ENCODE measurements at places on chromosomes 4 and X. TPM values are rescaled to one million over a fixed set of nuclear protein-coding genes. Genes with fewer than 3 reads are reported as not detected.
A peak's percentile ranks its signal among the peaks of the same experiment; 100 is the strongest.

DNA sequence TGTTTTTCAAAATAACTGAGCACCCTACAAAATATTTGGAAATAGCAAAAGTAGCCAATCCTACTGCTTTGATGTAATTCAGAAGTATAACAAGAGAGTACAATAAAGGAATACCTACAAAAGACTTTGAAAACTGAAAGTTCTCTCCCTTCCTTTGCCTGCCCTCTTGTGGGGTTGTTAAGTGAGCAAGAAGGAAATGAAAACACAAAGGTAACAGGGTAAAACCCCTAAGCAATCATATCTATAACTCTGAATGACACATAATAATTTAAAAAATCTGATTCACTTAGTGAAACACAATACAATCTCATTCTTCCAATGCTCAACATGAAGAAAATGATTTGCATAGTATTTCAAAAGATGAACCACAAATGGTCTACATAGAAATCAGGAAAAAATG lies 98.2 kb downstream of the FRYL start:
- peak overlapping the region; percentile 42 for H3K27ac ChIP-seq
- H3K36me3 ChIP-seq: peaks cover 17% of the 10 kb centered on the region
- DNase-seq: peak; percentile 68
- peaks cover 24% of the 10 kb centered on the region for H3K4me1 ChIP-seq
- H3K27me3 ChIP-seq: no peaks in the 10 kb centered on the region
- no peak overlapping the region for H3K4me3 ChIP-seq

GRCh38 chrX:4909348-4909747 lies 1195.9 kb upstream of the PRKX start:
- no peak overlapping the region for H3K4me3 ChIP-seq
- no peak for DNase-seq
- no peaks in the 10 kb centered on the region for H3K36me3 ChIP-seq
- H3K4me1 ChIP-seq: no peaks in the 10 kb centered on the region
- no peak overlapping the region for H3K27ac ChIP-seq
- H3K27me3 ChIP-seq: no peaks in the 10 kb centered on the region

DNA sequence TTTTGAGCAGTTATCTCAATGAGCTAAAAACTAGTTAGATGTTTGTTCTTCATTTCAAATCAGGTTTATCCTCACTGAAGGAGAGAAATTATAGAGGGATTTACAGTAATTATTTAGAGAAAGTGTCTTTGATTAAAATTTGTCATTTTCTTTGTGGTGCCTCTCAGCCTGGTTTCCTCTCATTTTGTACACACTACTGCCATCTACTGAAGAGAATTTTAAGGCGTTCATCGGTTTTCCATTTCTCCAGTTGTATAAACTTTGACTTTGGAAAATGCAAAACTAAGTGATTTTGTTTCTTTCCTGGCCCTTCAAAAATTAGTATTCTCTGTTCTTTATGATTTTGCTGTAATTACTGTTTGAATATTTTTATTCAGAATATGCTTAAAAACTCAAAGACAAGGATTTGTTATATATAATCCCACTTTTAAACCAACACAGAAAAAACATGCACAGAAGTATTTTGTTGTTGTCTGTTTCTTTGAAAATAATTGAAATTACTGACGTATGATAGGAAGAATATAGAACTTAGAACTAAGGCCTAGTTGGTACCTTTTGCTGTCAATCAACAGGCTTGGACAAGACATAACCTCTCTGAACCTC lies 34.4 kb upstream of the ANXA3 start:
- H3K27ac ChIP-seq: no peak overlapping the region
- no peak for DNase-seq
- H3K4me1 ChIP-seq: peaks cover 2% of the 10 kb centered on the region
- peaks cover 17% of the 10 kb centered on the region for H3K27me3 ChIP-seq
- no peaks in the 10 kb centered on the region for H3K36me3 ChIP-seq
- H3K4me3 ChIP-seq: no peak overlapping the region

DNA sequence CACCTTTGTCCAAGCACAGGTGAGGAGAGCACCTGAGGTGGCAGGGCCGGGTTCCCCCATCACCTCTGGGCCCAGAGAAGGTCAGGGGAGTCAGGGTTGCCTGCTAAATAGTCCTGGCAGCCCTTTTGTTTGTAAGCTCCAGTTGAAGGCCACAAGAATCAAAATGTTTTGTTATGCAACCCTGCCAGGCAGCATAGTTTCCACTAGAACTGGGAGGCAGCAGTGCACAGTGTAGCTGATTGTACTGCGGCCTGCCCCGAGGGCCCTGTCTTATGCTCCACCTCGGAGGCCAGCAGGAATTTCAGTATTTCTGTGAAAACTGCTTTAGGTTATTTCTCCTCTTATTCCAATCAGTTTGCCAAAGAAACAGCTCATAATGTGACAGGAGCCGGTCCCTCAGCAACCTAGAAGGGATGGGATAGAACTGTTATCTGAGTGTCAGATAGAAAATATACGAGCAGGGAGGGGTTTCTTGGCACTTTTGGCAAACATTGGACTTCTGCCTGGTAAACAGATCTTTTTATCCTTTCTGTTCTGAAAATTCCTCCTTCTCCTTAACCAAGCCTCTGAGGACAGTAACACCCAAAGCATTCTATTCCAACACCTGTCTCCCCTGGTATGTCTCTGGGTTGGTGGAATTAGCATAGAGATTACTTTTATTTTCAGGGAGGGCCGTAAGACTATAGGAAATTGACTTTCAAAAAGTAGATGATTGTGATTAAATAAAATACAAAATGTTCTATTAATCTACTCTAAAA lies 93.6 kb downstream of the LNX1 start:
- no peak overlapping the region for H3K27ac ChIP-seq
- no peaks in the 10 kb centered on the region for H3K4me1 ChIP-seq
- no peak for DNase-seq
- H3K27me3 ChIP-seq: no peaks in the 10 kb centered on the region
- H3K36me3 ChIP-seq: no peaks in the 10 kb centered on the region

GRCh38 chr4:48653217-48654014 lies 126.7 kb downstream of the FRYL start:
- H3K27me3 ChIP-seq: no peaks in the 10 kb centered on the region
- H3K4me3 ChIP-seq: peak overlapping the region; percentile 18
- H3K27ac ChIP-seq: no peak overlapping the region
- no peak for DNase-seq
- peaks cover 10% of the 10 kb centered on the region for H3K36me3 ChIP-seq

DNA sequence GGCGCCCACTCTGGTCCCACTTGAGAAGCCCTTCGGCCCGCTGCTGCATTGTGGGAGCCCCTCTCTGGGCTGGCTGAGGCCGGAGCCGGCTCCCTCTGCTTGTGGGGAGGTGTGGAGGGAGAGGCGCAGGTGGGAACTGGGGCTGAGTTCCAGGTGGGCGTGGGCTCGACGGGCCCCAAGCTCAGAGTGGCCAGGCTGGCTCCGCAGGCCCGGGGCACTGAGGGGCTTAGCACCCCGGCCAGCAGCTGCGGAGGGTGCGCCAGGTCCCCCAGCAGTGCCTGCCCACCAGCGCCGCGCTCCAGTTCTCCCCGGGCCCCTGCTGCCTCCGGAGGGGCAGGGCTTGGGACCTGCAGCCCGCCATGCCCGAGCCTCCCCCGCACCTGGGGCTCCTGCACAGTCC lies 65.2 kb upstream of the SMIM10 start:
- H3K27me3 ChIP-seq: no peaks in the 10 kb centered on the region
- H3K36me3 ChIP-seq: no peaks in the 10 kb centered on the region
- no peak overlapping the region for H3K4me3 ChIP-seq
- H3K4me1 ChIP-seq: peaks cover 5% of the 10 kb centered on the region

DNA sequence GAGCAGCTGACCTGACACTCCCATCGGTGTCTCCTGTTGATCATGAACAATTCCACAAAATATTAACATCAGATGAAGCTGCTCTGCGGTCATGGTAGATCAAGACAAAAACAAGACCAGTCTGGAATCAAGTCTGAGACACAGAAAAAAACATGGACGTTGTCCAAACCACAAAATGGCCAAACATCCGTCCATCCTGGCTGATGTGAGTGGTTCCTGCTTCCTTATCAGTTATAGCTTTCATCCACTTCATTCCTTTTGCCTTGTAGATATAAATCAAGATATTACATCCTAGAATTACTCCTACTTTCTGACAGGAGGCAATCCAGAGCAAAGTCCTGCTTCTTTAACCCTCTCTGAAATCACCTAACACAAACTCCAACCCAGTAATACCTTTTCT lies 28.8 kb upstream of the PCSK1N start:
- H3K4me1 ChIP-seq: no peaks in the 10 kb centered on the region
- H3K4me3 ChIP-seq: no peak overlapping the region
- H3K27ac ChIP-seq: no peak overlapping the region
- peaks cover 3% of the 10 kb centered on the region for H3K27me3 ChIP-seq
- no peaks in the 10 kb centered on the region for H3K36me3 ChIP-seq

DNA sequence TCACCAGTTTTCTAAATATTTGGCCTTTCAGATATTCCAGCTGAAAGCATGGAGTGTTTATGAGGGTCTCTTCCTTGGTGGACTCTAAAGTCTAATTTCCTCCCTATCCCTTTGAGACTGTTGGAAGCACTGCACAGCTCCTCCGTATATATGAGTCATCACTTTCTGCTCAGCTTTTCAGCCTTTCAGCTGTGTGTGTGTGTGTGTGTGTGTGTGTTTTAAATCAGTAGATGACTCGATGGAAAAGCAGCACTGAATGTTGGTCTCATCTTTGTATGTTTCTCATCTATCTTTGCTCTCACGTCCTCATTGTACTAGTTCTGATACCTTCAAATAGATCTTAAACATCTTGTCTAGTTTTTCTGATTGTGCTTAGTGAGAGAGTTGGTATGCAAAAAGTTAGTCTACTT lies 81.6 kb downstream of the ZFX start:
- H3K36me3 ChIP-seq: no peaks in the 10 kb centered on the region
- no peak overlapping the region for H3K27ac ChIP-seq
- peaks cover 4% of the 10 kb centered on the region for H3K27me3 ChIP-seq
- no peak overlapping the region for H3K4me3 ChIP-seq

DNA sequence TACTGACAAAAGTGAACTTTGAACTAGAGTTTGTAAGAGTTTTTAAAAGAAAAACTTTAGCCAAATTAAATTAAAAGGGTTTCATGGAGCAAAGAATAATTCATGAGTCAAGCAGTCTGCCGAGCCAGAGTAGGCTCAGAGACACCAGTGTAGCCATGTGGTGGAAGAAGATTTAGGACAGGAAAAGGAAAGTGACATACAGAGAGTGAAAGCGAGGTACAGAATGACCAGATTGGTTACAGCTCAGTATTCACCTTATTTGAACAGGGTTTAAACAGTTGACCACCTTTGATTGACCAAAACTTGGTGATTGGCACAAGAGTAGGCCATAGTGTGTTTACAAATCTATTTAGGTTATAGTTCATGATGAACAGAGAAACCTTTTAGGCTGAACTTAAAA lies 377.8 kb downstream of the KLHL4 start:
- H3K36me3 ChIP-seq: no peaks in the 10 kb centered on the region
- DNase-seq: no peak
- no peaks in the 10 kb centered on the region for H3K4me1 ChIP-seq

GRCh38 chr4:169566021-169566818 lies 46.2 kb downstream of the NEK1 start:
- H3K27me3 ChIP-seq: no peaks in the 10 kb centered on the region
- H3K4me3 ChIP-seq: no peak overlapping the region
- H3K36me3 ChIP-seq: peaks cover 4% of the 10 kb centered on the region
- H3K27ac ChIP-seq: no peak overlapping the region
- H3K4me1 ChIP-seq: peaks cover 6% of the 10 kb centered on the region

GRCh38 chr4:151841107-151841506 lies 80.3 kb upstream of the GATB start:
- H3K4me1 ChIP-seq: no peaks in the 10 kb centered on the region
- no peaks in the 10 kb centered on the region for H3K36me3 ChIP-seq
- no peak for DNase-seq

GRCh38 chr4:127505203-127505602 lies 127.6 kb upstream of the INTU start:
- no peak overlapping the region for H3K27ac ChIP-seq

GRCh38 chrX:78595901-78596502 lies 63.1 kb downstream of the RTL3 start:
- peaks cover 3% of the 10 kb centered on the region for H3K4me1 ChIP-seq
- H3K36me3 ChIP-seq: peaks cover 2% of the 10 kb centered on the region
- no peaks in the 10 kb centered on the region for H3K27me3 ChIP-seq
- H3K4me3 ChIP-seq: no peak overlapping the region

- H3K27ac ChIP-seq: no peak overlapping the region
- DNase-seq: no peak
- no peaks in the 10 kb centered on the region for H3K27me3 ChIP-seq
- peaks cover 16% of the 10 kb centered on the region for H3K4me1 ChIP-seq
- peaks cover 28% of the 10 kb centered on the region for H3K36me3 ChIP-seq
- H3K4me3 ChIP-seq: no peak overlapping the region
Measured at GRCh38 chr4:109640644-109641043, 62.6 kb downstream of the CASP6 start.

GRCh38 chr4:132670557-132670956 lies 478.5 kb upstream of the PCDH10 start:
- no peaks in the 10 kb centered on the region for H3K27me3 ChIP-seq
- no peaks in the 10 kb centered on the region for H3K36me3 ChIP-seq
- no peak overlapping the region for H3K4me3 ChIP-seq
- no peaks in the 10 kb centered on the region for H3K4me1 ChIP-seq
- no peak for DNase-seq
- H3K27ac ChIP-seq: no peak overlapping the region

- no peak overlapping the region for H3K27ac ChIP-seq
- no peaks in the 10 kb centered on the region for H3K4me1 ChIP-seq
- DNase-seq: no peak
- H3K36me3 ChIP-seq: no peaks in the 10 kb centered on the region
- no peaks in the 10 kb centered on the region for H3K27me3 ChIP-seq
Measured at GRCh38 chr4:155707251-155707650, 40.6 kb downstream of the GUCY1A1 start.

DNA sequence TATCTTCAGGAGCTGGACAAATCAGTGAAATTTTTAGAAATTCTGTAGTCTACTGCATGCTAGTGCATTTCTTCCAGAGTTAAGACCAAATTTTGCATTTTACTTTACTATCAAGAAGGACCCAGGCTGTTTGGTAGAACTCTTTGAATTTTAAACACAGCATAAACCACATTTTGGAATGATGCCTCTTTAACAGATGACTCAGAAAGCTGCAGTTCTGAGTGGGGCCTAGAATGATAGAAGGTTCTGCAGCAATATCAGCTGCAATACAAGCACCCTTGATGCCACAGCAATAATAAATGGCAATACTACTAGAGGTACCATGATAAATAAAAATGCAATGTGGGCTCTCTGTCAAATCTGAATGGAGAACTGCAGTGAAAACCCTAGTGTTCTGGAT lies 198.7 kb downstream of the TMA16 start:
- no peak for DNase-seq
- no peaks in the 10 kb centered on the region for H3K27me3 ChIP-seq
- no peaks in the 10 kb centered on the region for H3K36me3 ChIP-seq

GPR50 gene
- not detected for total RNA-seq

GAGE13 gene
- total RNA-seq: not detected

SLC26A1 gene
- 0.26 TPM for total RNA-seq

SUPT20HL1 gene
- total RNA-seq: not detected

MID1 gene
- not detected for total RNA-seq

UCHL1 gene
- 0.35 TPM for total RNA-seq

ARHGAP24 gene
- total RNA-seq: not detected

UGT2B11 gene
- total RNA-seq: not detected

AMTN gene
- total RNA-seq: not detected

PCDH19 gene
- not detected for total RNA-seq

BGN gene
- not detected for total RNA-seq

OFD1 gene
- 19.3 TPM for total RNA-seq

PTTG2 gene
- 0.63 TPM for total RNA-seq

F8A3 gene
- 24.4 TPM for total RNA-seq

GPRASP3 gene
- total RNA-seq: 1.7 TPM

CLDN22 gene
- not detected for total RNA-seq

CFAP47 gene
- not detected for total RNA-seq
